Gastroesophageal sphincter (tissue), 4 donors: ENCODE measurements at places on chromosomes 7 and 10. TPM values are rescaled to one million over a fixed set of nuclear protein-coding genes. Genes with fewer than 3 reads are reported as not detected.

CCDC146 gene
- 28.7 TPM for total RNA-seq

HPSE2 gene
- total RNA-seq: 19.1 TPM

MNX1 gene
- total RNA-seq: not detected

TFR2 gene
- total RNA-seq: not detected

HOXA5 gene
- 11.0 TPM for total RNA-seq

INA gene
- 1.2 TPM for total RNA-seq

DNA sequence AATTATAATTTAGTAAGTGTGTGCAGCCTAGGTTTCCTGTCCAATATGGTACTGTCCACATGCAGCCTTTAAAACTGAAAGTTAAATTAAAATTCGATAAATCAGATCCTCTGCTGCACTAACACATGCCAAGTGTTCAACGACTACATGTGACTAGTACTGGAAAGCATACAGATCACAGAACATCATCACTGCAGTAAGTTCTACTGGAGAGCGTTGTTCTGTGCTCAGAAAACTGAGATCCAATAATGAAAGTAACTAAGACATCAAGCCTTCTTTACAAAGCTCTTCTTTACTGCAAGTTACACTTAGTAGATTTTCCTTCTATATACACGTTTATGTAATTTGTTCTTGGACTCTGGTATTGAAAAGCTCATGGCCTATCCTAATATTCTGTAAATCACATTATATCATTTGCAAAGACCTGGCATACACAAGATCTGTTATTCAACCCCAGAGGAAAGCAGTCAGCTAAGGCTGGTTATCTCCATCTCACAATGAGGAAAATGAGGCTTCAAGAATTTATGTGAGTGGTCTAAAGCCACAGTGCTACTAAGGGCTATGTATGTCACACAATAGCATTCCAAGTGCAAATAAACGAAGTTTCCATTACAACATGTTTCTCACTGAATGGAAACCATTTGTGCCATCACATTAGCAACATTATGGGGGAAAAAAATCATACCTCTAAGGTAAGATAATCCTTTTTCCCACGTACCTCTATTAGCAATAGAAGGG lies 77.6 kb downstream of the VPS41 start:
- no peaks in the 10 kb centered on the region for H3K27me3 ChIP-seq
- H3K4me3 ChIP-seq: no peak overlapping the region
- no peak overlapping the region for H3K27ac ChIP-seq
- peak; percentile 31 for ATAC-seq
- H3K36me3 ChIP-seq: peaks cover 6% of the 10 kb centered on the region

- H3K27me3 ChIP-seq: no peaks in the 10 kb centered on the region
- no peak for ATAC-seq
- no peaks in the 10 kb centered on the region for H3K4me1 ChIP-seq
- no peak overlapping the region for H3K4me3 ChIP-seq
Measured at GRCh38 chr7:142365410-142365842, 107.6 kb upstream of the PRSS58 start.

DNA sequence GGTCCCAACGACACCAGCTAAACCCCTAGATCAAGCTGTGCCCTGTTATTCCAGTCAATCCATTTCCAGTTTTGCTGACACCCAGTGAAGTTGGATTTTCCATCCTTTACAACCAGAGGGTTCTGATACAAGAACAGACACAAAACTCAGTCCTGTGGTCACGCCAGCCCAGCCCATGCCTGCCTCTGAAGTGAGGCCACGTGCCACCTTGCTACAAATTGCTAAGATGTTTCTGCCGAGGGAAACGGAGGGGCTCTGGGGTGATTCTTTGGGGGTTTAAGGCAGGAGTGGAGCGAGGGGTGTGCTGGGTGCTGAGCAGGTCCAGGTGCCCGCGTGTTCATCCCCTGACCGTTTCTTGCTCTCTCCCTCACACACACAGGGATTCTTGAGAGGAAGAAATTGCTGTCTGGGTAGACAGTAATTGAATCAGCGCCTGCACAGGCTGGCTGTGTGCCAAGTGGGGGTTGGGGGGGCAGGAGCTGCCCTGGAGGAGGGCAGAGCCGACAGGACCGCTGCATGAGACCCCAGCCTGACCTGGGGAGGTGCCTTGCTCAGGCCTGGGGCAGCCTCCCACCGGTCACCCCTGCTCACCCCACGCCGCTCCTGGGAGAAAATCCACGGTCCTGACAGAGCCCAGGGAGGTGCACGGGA lies 38.1 kb downstream of the ADAP1 start:
- peaks cover 6% of the 10 kb centered on the region for H3K36me3 ChIP-seq
- no peaks in the 10 kb centered on the region for H3K27me3 ChIP-seq
- peaks cover 26% of the 10 kb centered on the region for H3K4me1 ChIP-seq

DNA sequence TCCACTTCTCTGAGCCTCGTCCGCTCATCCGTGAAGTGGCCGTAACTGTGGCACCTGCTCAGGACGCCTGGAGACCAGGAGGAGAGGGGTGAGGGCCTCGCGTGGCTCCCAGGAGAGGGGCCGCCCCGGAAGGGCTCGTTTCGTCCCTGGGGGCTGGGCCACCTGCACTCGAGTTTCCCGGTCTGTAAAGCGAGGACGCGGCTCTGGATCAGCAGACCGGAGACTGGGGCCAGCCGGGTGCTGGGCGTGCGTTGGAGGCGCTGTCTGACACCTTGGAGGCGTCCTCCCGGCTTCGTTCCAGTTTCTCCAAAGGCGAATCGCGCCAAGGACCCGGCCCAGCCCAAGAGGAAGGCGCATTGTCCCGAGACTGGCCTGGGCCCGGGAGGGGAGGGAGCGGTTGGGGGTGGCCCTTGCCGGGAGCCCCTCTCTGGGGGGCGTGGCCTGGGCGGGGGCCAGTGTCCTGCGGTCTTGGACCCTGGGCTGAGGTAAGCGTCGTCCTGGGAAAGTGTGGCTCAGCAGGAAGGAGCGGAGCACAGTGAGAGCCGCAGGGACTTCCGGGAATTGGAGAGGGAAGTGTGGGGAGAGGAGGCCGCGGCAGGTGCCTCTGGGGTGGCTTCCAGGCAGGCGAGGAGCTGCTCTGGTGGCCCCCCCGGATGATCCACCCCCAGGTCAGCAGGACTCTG lies 89.6 kb downstream of the FOXL3 start:
- ATAC-seq: peak; percentile 28
- H3K27ac ChIP-seq: no peak overlapping the region
- peak overlapping the region; percentile 42 for H3K4me3 ChIP-seq
- no peaks in the 10 kb centered on the region for H3K4me1 ChIP-seq
- H3K27me3 ChIP-seq: peaks cover 39% of the 10 kb centered on the region
- no peaks in the 10 kb centered on the region for H3K36me3 ChIP-seq

DNA sequence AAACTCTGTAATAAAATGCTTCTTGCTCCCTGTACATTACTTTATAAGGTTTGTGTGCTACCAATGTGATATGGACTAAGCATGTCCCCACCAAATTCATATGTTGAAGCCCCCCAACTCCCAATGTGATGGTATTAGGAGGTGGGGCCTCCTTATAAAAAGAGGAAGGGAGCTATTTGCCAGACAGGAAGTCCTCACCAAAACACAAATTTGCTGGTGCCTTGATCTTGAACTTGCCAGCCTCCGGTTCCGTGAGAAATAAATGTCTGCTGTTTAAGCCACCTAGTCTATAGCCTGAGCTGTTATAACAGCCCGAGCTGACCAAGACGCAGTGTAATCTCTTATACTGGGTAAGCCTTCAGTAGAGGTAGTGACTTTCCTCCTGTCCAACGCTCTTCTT lies 114.5 kb downstream of the INHBA start:
- no peak overlapping the region for H3K4me3 ChIP-seq
- H3K36me3 ChIP-seq: no peaks in the 10 kb centered on the region
- no peaks in the 10 kb centered on the region for H3K4me1 ChIP-seq

GRCh38 chr7:150448789-150449147 lies 1.7 kb upstream of the GIMAP8 start:
- H3K4me1 ChIP-seq: no peaks in the 10 kb centered on the region
- H3K4me3 ChIP-seq: no peak overlapping the region
- ATAC-seq: peak; percentile 46

- H3K4me3 ChIP-seq: no peak overlapping the region
- H3K4me1 ChIP-seq: no peaks in the 10 kb centered on the region
- ATAC-seq: no peak
- H3K27ac ChIP-seq: no peak overlapping the region
Measured at GRCh38 chr7:119733127-119733879, 539.7 kb upstream of the KCND2 start.
